ENCODE measurements at places on chromosomes 2 and 18.

DNA sequence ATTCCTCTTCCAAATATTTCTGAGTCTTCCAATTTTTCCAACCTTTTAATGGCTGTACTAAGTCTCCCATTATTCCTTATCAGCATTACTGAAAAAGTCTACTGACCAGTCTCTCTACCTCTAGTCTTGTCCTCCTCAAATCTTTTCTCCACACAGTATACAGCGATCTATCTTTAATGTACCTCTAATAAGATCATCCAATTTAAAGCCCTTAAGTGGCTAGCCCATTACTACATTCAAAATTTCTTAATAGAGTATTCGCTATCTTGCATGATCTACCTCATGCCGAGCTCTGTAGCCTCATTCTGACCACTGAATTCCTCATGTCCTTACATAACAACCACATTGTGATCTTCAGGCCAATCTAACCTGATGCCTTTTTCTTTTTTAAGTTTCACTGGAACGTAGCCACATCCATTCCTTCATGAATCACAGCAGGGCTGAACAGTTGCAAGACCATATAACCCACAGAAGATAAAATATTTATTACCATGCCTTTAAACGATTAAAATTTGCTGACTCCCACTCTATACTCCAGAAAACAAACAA, 57.9 kb downstream of the SLC66A3 start:
- no peak for DNase-seq

DNA sequence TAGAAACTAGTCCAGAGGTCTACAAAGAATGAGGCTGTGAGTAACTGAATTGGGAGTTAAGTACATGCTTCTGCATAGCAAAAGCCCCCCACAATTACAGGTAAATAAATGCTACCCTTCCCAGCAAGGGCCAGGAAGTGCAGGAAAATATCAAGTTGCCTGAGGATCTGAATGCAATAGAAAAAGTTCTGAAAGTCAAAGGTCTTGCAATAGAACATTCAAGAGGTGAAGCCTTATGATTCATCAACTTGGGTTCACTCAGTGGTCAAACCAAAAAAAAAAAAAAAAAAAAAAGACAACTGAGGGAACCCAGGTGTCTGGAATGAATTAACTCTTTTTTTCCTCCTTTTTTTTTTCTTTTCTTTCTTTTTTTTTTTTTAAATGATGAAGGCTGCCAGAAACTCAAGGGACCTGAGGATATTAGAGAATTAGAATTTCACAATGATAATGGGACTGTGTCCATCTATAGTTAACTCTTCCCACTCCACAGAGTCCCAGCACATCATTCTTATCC, 42.9 kb upstream of the RFX8 start:
- no peak for DNase-seq

- no peak for DNase-seq
Observed at GRCh38 chr2:11945139-11946126, 199.0 kb downstream of the LPIN1 start.

DNA sequence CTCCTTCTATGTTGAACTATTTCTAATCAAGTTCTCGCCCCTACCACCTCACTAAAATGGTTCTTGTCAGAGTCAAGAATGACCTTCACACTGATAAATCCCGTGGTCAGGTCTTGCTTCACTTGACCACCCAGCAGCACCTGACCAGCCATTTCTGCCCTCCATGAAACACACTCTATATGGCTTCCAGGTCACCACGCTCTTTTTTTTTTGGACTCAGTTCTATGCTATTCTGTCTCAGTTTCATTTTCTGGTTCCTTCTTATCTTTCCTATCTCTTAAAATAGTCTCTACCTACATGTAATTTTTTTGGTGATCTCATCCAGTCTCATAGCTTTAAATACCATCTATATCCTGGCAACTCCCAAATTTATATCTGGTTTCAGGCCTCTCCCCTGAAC, 11.4 kb downstream of the EIF2AK3 start:
- DNase-seq, result no peak

DNA sequence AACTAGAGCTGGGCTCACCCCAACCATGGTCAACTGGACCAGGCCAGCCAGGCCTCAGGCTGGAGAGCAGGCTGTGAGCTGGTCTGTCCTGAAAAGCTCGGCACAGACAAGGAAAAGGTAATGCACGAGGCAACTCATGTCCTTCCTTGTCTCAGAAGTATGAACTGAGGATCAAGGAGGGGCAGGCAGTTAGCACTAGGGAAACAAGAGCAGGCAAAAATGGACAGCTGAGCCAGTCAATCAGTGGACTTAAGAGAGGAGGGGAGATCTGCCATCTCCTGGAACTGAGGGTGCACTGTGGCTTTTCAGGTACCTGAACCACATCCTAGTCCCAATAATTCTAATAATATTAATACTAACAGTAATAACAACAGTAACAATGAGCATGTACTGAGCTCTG, 20.6 kb upstream of the WIPF1 start:
- DNase-seq, result no peak

DNA sequence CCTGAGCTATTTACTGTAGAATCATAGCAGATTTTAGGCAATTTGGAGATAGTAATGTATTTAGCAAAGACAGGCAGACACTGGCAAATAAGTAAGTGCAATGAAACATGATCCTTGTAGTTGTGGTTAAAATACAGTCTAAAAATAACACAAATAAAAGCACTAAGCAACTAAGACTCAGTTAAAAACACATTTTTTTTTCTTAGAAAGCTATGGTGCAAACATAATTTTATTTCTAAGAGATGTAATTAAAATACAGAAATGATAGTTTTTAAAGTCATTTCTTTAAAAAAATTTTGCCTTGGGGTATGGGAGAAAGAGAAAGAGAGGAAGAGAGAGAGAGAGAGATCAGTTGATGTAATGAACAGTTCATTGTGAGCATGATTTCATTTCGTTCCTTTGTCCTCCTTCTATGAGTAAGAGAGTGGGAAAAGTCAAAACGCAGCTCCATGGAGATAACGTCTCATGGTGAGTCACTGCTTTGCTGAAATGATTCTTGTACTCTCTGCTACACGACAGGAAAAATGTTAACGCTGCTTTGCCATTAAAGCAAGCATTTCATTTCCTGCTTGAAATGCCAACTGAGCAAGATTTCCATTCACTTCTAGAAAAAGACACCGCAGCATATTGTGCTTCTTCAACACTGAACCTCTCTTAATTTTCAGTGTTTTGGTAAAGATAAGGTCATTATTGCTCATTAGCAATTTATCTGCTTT, 61.3 kb upstream of the PGAP1 start:
- peak; percentile 12 for DNase-seq

DNA sequence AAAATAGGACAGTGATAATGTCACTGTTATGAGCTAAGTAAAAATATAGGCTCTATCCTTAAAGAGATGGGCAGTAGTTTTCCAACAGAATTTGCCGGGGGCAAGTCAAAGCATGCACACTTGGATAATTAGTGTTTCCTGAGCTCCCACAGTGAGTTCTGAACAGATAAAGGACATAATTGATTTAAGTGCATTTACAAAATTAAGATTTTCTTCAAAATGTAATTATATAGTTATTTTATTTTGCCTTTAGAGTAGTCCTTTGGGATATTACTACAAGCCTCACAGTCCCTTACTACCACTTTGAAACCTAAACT, 107.6 kb downstream of the RAPGEF4 start:
- no peak for DNase-seq

- peak; percentile 13 for DNase-seq
Observed at GRCh38 chr18:50429207-50429948, 54.5 kb downstream of the SKA1 start.

DNA sequence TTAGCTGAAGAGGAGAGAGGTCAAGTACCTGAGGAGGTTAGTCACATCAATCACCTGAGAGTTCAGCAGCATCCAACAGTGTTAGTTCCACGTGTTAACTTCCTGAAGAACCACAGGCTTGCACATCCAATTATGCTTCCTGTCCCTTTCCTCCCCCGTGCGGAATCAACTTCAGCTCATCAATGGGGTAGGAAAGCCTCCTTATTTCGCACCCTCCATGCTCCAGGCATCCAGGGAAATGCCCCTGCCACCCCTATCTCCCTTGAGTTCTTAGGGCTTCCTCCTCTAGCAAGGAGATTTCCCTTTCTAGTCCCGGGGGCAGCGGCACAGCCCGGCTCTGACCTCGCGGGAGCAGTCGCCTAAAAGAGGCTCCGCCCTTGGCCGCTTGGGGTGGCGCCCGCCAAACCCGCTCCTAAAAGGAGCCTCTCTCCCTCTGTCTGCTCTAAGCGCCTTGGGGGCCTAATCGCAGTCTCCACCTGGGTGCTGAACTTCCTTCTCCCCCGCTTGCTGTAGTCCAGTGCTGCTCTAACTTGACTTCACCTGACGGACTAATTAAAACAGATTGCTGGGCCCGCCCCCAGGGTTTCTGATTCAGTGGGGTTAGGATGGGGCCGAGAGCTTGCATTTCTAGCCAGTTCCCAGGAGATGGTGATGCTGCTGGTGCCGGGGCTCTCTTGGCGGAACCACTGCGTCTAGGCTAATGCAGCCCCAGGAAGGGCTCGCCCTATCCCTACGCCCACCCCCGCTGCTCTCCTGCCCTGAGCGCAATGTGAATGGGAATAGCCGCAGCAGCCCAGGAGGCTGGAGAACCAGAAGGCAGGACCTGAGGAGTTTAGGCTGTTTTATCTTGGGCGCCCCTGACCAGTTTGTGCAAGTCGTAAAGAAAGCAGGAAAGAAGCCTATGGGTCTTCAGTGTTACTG, 3.4 kb upstream of the TET3 start:
- peak; percentile 36 for DNase-seq

GRCh38 chr18:46832849-46833248, 76.0 kb upstream of the ST8SIA5 start:
- peak; percentile 25 for DNase-seq

DNA sequence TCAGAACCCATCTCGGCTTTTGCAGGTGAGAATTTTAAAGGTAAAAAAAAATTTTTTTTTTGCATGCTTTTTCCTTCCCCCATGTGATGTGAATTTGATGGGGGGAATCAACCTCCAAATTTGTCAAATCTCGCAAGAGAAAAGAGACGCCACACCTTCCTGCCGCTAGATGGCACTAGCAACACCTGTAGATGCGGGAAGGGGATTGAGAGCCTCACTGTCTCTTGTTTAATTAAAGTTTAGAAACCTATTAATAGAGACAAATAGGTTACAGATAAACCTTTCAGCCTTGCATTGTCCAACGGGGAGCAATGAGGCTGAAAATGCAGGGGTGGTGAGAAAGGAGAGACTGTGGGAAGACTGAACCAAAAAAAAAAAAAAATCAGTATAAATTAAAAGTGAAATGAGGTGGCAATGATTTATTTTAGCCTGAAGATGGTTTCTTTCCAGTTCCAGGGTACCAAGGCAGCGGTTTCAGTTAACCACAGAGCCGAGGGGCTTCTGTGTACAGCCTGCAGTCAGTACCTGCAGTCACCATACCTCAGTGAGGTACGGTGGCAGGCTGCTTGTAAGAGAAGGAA, 84.6 kb downstream of the NRP2 start:
- peak; percentile 74 for DNase-seq

DNA sequence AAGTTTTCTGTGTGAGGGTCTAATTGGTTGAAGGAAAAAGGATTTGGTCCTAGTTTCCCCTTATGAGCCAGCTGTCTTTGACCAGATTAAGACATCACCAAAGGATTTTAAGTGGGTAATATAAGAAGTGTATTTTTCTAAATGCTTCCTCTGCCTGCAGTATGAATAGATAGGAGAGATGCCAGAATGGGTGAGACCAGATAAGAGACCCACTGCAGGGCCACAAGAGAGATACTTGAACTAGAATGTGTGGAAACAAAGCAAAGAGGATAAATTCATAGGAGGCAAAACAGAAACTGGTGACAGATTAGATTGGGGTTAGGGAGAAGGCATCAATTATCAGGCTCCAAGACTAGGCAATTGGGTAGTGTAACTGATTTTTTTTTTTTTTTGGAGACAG, 1.1 kb upstream of the HDHD2 start:
- no peak for DNase-seq

- DNase-seq, result no peak
Observed at GRCh38 chr2:177265824-177266817, 1.6 kb upstream of the NFE2L2 start.

GRCh38 chr18:71998547-71999097, 545.5 kb downstream of the CBLN2 start:
- no peak for DNase-seq

DNA sequence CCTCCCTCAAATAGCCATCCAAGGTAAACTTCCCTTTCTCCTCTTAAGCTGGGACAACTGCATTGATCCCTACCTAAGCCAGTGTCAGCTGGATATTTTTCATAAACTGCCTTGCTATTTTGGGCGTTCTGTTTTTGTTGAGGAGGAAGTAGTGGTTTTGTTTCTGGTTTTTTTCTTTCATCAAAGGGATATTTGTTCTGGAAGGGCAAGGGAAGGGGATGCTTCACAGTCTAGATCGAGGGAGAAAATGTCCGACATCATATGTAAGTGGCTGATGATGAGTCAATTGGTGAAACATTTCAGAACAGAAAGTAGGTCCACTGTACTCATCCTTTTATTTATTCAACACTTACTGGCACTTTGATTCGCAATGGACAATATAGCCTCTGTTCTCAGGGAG, 31.0 kb downstream of the TANC1 start:
- DNase-seq, result no peak

GRCh38 chr2:202425036-202425435, 48.9 kb downstream of the BMPR2 start:
- no peak for DNase-seq

DNA sequence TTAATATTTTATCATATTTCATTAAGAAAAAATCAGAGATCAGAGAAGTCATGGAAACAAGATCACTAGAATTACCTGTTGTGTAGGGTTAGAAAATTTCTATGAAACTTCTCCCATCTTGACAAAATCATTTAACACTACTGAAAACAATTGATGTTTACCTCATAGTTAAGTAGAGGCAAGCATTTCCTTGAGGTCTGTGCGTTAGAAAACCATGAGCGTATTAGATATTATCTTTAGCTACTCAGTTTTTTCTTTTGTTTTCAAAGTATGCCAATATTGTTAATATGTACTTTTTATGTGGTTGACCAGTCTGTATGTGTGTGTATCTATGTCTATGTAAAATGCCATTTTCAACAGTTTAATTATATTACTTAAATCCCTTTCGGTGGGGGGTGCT, 335.7 kb downstream of the PARD3B start:
- no peak for DNase-seq

DNA sequence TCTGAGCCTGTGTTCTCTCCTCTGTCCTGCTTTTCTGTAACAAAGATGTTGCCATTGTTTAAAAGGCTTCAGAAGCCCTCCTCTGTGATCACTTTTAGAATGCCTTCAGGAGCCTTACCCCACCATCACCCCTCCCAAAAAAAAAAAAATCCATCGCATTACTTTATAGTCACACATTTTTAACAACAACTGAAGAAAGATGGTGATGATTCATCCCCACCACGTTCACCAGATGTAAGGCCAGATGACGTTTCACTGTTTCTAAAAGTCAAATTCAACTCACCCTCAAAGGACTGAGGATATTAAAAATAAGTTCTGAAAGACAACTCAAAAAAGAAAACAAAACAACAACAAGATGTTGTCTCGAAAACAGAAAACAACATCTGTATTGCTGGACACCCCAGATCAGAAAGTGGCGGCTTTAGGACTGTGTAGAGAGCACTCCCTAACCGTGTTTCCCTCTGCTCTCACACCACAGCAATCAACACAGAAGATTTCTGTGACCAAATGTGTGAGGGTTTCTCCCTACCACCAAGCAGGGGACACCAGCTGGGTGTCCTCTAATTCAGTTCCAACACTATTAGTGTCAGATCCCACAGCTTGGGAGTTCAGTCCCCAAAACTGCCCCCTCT, 61.9 kb upstream of the CREB1 start:
- DNase-seq, result no peak

- DNase-seq, result peak; percentile 78
Observed at GRCh38 chr2:183996825-183997793, 601.2 kb upstream of the ZNF804A start.

- no peak for DNase-seq
Observed at GRCh38 chr18:23703987-23704384, 14.7 kb downstream of the LAMA3 start.

- DNase-seq, result no peak
Observed at GRCh38 chr18:59054496-59055287, 85.0 kb upstream of the SEC11C start.
